ENCODE measurements at places on chromosomes 7 and 10.
A peak's percentile ranks its signal among the peaks of the same experiment; 100 is the strongest.

- no peak for DNase-seq
Measured at GRCh38 chr7:105610165-105610930, 29.1 kb upstream of the EFCAB10 start.

DNA sequence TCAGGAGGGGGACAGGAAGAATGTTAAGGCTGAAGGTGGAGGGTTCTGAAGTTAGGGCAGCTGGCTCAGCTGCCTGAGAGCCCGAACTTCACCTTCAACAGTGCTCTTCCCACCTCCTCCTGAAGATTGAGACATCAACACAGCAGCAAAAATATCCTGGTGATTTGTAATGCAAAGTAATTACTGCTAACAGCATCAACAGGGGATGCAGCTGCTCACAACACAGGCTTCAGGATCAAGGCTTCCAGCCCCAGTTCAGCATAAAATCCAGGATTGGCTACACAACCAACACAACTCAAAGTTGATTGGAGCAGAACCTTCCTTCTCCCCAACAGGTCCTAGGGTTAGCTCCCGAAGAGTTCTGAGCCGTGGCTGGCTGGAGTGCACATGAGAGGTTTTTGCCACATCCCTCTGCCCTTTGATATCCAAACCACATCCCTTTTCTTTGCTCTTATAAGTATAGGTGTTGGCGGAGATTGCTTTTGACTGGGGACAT lies 242.4 kb downstream of the KIAA1217 start:
- DNase-seq = no peak

GRCh38 chr7:74449809-74450397 lies 3.8 kb upstream of the GTF2IRD1 start:
- DNase-seq = peak; percentile 69

- DNase-seq = no peak
Measured at GRCh38 chr7:133950855-133951254, 176.3 kb upstream of the LRGUK start.

GRCh38 chr7:129865093-129865924 lies 87.5 kb downstream of the UBE2H start:
- no peak for DNase-seq

GRCh38 chr10:103493916-103494877 lies 692 bp downstream of the NEURL1 start:
- DNase-seq = peak; percentile 8

DNA sequence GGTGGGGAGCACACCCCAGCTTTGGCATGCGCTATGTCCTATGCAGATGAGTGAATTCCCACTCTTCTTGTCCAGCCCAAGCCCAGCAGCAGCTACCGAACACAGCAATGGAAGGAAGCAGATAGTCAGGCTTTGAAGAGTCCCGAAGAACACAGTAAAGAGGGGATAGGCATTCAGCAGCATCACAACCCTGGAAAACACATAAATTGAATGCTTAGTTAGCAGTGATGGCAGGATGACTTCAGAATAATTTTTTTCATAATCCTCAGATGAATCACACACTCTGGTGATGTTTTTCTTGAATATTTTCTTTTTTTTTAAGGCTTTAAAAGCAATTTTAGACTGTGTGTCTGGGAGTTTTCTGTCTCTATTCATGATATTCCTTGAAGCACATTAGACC lies 95.8 kb downstream of the CFAP58 start:
- no peak for DNase-seq

DNA sequence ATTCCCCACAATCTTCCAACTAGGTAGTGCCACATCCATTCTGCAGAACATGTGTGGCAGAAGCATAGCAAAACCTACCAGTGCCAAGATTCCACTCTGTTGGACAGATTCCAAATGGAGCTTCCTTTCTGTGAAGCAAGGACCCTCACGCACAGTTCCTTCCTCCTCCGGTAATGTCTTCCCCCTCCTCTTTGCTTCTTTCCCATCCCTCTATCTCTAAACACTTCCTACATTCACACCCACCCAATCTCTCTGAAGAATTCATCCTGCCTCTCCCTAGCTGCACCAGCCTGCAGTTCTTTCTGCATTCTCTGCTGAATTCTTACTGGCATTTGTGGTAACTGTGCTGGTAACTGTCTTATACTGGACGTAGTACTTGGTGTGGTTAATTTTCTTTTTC lies 124.9 kb downstream of the RNLS start:
- no peak for DNase-seq

- no peak for DNase-seq
Measured at GRCh38 chr7:50211130-50212015, 93.1 kb upstream of the IKZF1 start.
